Right lung (tissue), 10 donors: ENCODE measurements at places on chromosomes 5 and 9. TPM values are rescaled to one million over a fixed set of nuclear protein-coding genes. Genes with fewer than 3 reads are reported as not detected.

The GABRA6 gene
- polyA plus RNA-seq, result not detected

DNA sequence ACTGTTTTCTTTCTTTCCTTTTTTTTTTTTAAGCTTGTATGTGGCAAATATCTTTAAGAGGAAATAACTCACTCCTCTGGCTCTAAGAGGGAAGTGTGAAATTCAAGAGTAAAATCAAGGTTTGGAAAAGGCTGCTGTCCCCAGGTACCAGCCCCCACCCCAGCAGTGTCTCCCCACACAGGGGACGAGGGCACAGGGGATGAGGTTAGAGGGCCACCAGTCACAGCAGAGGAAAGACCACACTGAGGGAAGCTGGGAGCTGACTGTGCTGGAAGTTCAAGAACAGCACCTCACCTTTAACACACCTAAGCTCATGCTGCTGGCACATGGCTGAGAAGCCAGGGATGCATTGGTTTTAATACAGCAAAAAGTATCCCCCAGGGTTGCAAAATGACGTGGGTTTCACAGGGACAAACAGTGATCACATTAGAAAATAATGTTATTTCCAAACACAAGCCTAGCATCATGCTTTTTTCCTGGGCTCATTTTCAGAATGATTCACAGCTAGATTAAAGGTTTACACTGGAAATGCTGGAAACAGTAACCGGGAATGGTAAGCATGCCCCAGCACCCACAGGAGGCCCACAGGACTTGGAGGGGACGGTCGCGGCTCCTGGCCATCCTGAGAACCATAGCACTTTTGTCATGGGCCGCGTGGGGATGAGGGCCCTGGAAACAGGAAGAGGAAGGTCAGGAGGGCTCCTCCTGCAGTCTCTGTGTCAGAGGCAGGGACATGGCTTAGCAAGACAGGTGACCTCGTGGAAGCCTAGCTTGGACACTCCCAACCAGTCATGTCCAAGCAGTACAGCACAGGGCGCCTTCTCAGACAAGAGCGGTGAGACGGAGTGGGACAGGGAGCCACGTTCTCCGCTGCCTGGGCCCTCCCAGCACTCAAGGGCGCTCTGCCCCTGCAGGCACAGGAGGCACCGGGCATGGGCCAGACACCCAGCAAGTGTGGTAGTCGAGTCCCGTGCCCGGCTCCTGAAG lies 6.9 kb downstream of the LPCAT1 start:
- no peak for DNase-seq

- DNase-seq, result no peak
Observed at GRCh38 chr5:165231821-165232508, 1726.5 kb downstream of the MAT2B start.

GRCh38 chr9:130751631-130752355 lies 58.2 kb downstream of the EXOSC2 start:
- DNase-seq, result no peak

The POMT1 gene
- 36.0 TPM for polyA plus RNA-seq

The RHOBTB3 gene
- 61.0 TPM for polyA plus RNA-seq

- no peak for DNase-seq
Observed at GRCh38 chr9:88947581-88948573, 43.4 kb upstream of the S1PR3 start.

The ADAMTS19 gene
- 0.69 TPM for polyA plus RNA-seq

DNA sequence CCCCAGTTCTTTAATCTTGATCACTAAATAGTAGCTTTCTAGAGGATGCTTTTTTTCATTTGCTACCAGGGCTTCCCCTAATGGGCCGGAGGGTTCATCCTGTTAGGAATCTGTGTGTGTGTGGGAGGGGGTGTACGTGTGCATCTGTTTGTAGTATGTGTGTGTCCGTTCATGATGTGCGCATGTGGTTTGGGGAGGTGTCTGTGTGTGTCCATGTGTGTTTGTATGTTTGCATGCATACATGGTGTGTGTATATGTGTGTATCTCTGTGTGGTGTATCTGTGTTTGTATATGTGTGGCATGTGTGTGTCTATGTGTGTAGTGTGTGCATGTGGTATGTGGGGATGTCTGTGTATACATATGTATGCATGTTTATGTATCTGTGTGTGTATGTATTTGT lies 106.2 kb downstream of the SYK start:
- no peak for DNase-seq

The GPR150 gene
- 0.12 TPM for polyA plus RNA-seq

DNA sequence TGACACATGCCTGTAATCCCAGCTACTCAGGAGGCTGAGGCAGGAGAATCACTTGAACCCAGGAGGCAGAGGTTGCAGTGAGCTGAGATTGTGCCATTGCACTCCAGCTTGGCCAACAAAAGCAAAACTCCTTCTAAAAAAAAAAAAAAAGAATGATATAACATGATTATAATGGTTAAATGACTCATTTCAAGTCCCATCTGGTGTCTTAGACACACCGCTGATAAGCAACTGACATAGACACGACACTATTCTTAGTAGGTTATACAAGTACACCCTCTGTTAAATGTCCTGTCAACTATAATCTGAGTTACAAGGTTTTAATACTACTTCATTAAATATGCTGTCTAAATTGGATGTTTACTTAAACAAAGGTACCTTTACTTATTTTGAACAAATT lies 405.3 kb upstream of the CLINT1 start:
- DNase-seq, result no peak

GRCh38 chr5:3020426-3020825 lies 268.9 kb upstream of the IRX2 start:
- DNase-seq, result no peak

GRCh38 chr9:14315875-14316601 lies 2.1 kb upstream of the NFIB start:
- no peak for DNase-seq

- DNase-seq, result no peak
Observed at GRCh38 chr9:128385496-128386460, 14.6 kb downstream of the URM1 start.

- peak; percentile 7 for DNase-seq
Observed at GRCh38 chr9:126471084-126471624, 142.6 kb upstream of the LMX1B start.

- DNase-seq, result peak; percentile 89
Observed at GRCh38 chr9:89602978-89603766, 1.6 kb upstream of the GADD45G start.

The RASEF gene
- polyA plus RNA-seq, result 7.3 TPM

The C7 gene
- polyA plus RNA-seq, result 534 TPM

The LCNL1 gene
- polyA plus RNA-seq, result 0.70 TPM

- DNase-seq, result no peak
Observed at GRCh38 chr5:107653685-107654084, 17.1 kb downstream of the EFNA5 start.

DNA sequence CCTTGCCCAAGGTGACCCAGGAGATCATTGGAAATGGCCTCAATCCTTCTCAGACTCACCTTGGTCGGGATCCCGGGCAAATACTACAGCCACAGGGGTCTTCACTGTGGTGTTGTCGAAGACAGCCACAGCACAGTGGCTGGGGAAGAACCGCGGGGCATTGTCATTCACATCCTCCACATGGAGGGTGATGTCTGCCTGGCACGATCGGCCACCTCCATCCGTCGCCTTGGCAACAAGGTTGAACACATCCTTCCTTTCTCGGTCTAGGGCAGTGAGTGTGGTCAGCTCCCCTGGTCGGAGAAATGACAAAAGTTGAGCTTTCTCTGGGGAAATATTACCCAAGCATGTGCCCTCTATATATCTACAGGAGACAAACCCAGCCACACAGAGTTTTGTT lies 56.8 kb downstream of the FAT2 start:
- DNase-seq, result no peak

DNA sequence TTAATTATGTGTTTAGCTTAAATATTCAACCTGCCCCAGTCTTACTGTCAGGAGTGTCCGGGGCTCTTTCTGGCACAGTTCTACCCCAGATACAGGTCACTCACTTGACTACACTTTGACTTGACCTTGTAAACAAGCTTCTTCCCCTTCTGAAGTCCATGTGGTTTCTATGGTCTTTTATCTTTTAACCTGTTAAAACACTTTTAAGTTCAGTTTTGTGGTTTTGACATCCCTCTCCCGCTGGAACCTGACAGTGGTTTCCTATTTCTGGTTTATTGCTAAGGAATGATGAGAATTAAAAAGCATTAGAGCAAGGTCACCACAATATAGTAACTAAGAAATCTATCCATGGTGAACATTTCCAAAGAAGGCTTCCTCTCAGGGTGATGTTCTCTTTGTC lies 300.1 kb downstream of the TMEM167A start:
- no peak for DNase-seq

GRCh38 chr5:38162625-38163024 lies 95.7 kb upstream of the EGFLAM start:
- no peak for DNase-seq

DNA sequence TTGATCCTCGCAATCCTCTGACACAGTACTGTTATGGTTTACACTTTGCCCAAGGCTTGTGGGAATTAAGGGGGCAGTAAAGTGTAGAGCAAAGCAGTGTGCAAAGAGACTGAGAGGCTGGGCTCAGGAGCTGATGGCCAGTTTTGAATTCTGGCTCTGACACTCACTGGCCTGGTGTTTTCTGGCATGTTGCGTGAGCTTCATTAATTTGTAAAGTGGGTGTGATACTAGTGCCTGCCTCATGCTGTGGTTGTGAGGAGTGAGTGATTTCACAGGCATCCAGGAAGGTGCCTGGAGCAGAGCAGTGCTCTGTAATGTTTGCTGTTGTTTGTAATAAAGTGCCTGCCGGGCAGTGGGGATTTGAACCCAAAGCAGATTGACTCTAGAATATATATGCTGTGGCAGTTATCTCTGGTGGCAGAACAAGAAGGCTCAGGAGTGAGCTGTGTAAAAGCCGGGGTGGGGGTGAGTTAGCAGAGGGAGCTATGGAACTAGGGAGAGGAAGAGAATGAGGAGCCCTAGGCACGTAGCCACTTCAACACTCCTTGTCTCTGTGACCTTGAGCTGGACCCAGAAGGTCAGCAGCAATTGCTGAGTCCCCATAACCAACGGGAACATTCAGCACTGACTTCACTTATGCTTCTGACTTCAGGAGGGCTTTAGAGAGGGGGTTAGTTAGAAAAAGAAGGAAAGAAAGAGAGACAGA lies 108.5 kb downstream of the DOCK2 start:
- DNase-seq, result no peak

The OR1Q1 gene
- polyA plus RNA-seq, result not detected

DNA sequence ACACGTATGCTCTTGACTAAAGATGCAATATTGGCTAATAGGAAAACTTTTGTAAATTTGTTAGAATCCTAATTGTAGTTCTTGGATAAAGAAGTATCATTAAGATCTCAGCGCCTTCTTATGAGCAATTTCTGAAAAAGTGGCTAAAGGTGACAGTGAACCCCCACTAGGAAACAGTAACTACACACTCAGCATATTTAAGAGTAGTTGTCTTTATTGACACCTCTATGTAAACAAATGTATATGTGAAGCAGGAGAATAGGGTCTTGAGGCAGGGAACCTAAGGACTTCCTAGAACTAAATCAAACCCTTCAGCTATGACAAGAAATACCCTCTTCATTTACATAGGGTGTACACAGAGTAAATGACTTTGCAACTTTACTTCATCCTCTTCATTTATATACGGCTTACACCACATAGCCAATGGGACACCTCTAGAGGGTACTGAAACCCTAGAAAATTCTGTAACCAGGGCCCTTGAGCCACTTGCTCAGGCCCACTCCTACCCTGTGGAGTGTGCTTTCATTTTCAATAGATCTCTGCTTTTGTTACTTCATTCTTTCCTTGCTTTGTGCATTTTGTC lies 2.8 kb downstream of the NIPSNAP3A start:
- no peak for DNase-seq

The TMEM252 gene
- polyA plus RNA-seq, result 2.2 TPM

DNA sequence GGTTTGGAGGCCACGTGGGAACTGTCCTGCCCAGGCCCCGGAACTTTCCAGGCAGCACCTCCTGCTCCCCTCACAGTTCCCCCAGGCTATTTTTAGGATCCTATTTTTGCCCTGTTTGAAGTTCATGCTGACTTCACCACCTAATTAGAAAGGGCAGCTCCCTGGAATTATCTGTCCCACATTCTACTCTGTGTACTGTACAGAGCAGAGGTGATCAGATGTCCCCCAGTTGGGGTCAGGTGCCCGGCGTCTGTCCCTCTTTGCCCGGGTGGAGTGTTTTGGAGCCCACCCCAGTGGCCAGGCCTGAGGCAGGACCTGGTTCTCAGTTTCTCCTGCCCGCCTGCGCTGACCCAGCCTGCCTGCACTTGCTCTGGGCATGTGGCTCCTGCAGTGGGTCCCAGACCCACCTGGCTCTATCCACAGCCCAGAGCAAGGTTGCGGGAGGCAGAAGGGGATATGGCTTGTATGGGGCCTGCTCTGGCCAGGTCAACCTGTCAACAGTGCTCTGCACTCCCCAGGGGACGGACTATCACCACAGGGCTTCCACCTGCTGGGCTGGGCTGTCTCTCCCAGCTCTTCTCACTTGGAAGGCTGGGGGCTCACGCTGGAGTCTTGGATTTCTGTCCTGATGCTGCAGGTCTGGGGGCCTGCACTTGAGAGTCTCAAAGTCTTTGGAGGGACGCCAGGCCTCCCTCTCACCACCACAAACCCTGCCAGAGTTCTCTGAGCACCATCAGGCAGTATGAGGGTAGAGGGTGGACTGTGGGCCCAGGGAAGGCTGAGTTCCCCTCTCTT lies 268.3 kb downstream of the GADD45G start:
- DNase-seq, result no peak

The PDLIM7 gene
- 55.0 TPM for polyA plus RNA-seq

DNA sequence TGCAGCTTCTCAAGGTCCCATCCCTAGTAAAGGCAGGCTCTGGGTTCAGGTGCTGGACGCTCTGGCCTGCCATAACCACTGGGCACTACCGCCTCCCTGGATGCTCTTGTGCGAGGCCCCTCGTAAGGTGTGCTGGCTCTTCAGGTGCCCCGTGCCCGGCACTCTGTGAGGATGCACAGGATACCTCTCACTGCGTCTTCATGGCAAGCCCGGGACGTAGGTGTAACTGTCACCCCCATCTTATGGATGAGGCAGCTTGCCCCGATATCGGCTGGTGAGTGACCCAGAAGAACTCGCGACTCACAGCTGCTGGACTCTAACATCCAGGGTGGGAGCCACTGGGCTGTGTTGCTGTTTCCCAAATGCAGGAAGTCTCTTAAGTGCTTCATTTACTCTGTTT lies 79.0 kb downstream of the GTF3C4 start:
- DNase-seq, result no peak

- no peak for DNase-seq
Observed at GRCh38 chr5:118968925-118969375, 19.4 kb downstream of the DTWD2 start.

DNA sequence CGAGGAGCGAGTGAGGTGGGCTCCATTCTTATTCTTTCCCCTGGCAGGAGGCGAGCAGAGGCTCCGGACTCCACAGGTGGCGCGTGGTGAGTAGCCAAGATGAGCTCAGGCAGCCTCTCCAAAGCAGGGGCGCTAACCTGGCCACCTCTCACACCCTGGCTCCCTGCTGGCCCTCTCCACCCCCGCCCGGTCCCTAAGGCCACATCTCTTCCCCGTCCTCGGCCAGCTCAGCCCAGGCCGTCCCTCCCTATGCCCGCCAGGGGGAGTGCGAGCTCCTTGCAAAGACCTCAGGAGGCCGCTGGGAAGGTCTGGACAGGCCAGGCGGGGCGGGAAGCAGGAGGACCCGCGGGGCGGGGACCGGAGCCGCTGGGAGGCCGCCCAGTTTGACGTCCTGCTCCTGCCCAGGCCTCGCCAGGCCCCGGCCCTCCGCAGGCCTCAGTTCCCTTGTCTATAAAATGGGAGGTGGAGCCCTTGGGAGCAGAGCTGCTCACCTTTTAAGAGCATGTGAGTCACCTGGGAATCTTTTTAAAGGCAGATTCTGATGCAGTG lies 46.3 kb upstream of the GGTA1 start:
- peak; percentile 92 for DNase-seq
